ENCODE measurements at places on chromosomes 11 and 22.

GRCh38 chr11:47148903-47149531 lies 27.7 kb downstream of the ARFGAP2 start:
- no peak for DNase-seq

- DNase-seq: peak; percentile 48
Measured at GRCh38 chr11:61532134-61533038, 23.8 kb downstream of the LRRC10B start.

GRCh38 chr22:37407856-37408255 lies 19.4 kb downstream of the ELFN2 start:
- no peak for DNase-seq

DNA sequence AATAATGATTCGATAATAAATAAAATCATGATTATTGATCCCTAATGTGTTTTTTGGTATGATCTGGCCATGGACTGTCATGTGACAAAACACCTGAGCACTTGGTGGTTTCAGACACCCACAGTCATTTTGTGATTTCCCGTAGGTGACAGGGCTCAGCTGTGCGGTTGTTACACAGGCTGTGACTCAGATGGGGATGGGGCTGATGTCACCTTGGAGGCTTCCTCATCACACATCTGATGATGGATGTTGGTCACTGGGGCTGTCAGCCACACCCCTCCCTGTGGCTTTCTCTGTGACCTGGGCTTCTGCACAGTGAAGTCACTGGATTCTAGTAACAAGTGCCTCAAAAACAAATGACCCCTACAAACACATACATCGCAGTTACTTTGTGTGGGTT lies 995.1 kb downstream of the BRD1 start:
- DNase-seq: no peak

GRCh38 chr11:130208241-130209127 lies 48.9 kb downstream of the ST14 start:
- no peak for DNase-seq

DNA sequence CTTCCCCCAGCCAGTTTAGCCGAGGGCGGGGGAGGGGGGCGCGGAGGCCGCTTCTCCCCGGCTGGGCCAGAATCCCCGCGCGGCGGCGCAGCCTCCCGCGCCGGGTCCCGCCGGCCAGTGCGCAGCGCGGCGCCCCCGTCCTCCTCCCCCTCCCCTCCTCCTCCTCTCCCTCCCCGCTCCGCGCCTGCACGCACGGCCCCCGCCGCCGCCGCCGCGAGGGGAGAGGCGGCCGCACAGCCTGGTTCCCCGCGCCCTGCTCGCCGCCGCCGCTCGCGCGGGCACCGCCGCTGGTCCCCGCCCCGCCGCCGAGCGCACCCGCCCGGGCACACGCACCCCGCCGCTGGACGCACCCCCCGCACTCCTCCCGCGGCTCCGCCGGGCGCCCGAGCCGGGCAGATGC lies at the start of gene FLRT1:
Gene FLRT1, plus strand, starts transcription at position 356 of the 400 bp plus-strand sequence. CDS start 80,337 bp downstream, outside the sequence.
- DNase-seq: no peak

DNA sequence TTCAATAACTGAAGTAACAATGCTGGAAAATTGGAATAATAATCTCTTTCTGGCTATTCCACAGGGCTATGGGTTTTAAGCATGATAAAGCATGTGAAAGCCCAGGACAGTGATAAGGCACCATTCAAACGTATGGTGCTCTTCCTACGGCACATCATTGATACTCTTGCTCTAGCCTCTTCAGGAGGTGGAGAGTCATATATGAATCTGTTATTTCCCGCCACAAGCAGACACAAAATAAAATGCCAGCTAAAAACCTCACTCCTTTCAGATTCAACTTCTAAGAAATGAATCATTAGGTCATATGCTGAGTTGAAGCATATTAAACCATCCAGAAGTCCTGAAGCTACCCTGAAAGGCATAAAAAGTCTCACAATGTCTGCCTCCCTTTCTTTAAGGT lies 49.9 kb downstream of the FZD4 start:
- DNase-seq: no peak

- DNase-seq: no peak
Measured at GRCh38 chr11:68938088-68938487, 34.4 kb downstream of the IGHMBP2 start.

DNA sequence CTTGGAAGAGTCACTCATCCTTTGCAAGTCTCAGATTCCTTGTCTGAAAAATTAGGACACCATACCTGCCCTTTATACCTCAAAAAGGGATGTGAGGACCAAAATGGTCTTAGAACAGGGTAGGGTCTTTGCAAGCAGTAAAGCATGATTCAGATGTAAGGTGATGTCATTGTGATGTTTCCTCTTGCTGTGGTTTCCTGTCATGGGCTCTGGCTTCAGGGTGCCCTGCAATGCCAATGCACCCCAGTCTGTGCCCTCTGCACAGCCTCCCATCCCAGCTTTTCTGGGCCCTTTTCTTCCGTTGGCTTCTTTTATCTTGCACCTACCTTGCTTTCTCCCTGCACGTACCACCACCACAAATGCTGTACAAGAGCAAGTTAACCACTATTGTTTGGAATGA lies 87.8 kb upstream of the NNMT start:
- DNase-seq: no peak

DNA sequence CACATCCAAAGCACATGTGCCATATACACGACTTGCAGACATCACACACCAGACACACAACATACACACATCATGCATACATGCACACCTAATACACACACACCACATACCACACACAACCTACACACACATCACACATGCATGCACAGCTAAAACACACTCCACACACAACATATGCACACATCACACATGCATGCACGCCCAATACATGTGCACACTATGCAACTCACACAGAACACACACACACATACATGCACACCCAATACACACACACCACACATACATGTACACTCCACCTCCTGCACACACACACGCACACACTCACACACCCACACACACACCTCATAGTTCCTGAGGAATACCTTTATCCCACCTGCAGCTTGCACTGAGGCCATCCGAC lies 436.0 kb downstream of the MIAT start:
- no peak for DNase-seq

GRCh38 chr11:20729597-20730105 lies 60.3 kb downstream of the NELL1 start:
- DNase-seq: no peak

DNA sequence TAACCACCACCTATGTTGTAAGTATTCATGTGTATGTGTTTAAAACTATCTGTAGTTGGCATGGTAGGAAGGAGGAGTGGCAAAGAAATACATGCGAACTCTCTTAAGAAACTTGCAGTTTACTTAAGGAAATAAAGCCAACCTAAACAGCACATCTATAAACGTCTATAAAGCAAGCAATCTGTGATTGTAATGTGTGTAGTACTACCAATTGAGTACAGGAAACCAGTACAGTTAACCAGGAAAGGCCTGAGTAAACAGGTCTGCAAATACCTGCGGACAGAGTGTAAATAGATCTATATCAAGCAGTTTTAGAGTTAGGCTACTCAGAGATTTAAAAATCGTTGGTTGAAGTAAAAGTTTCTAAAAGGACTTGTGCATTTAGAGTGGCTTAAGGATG lies 59.5 kb upstream of the AMOTL1 start:
- DNase-seq: no peak

DNA sequence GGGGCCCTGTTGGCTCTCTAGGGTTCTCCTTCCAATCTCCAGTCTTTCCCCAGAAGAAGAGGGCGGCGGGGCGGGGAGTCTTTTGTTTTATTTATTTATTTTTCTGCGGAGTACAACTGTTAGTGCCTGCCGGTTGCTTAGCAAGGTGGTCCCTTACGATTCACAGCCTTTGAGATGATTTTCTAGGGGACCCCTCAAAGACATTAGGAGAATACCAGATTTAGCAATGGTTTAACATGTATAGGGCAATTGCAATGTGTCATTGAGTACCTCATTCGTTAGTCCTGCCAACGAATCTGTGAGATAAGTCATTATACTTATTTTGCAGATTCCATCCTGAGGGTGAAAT lies 307 bp upstream of the MRPL16 start:
- no peak for DNase-seq

DNA sequence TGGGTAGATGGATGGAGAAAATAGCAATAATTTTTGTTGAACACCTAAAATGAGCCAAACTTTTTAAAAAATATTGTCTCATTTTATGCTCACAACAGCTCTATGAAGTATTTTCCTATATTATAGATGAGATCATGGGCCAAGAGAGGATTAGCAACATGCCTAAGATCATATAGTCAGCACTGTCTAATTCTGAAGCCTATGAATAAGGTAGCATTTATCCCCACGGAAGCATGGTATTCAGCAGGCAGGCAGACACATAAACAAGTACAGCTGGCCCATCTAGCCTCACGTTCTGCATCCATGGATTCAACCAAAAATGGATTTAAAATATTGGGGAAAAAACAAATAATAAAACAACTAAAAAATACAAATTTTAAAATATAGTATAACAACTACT lies 21.9 kb upstream of the RAB30 start:
- DNase-seq: no peak

- no peak for DNase-seq
Measured at GRCh38 chr11:9577556-9577955, 4.1 kb downstream of the WEE1 start.

- no peak for DNase-seq
Measured at GRCh38 chr11:15794361-15795150, 561.8 kb downstream of the SOX6 start.

DNA sequence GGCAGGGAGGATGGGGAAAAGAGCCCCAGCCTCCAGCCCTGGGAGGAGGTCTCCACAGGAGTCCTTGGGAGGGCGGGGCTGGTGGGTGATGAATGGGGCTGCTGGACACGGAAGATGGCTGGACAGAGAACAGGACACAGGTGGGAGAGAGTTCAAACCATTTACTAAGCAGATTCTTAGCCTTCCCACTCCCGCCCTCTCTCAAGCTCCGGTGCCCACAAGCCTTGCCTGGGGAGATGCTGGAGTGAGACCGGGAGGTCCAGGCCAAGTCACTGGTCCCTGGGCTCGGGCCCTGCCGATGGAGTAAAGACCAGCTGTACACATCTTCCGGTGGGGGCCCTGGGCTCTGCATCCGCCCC lies 1.4 kb downstream of the CLDN5 start:
- DNase-seq: no peak

GRCh38 chr11:44727373-44728287 lies 868 bp downstream of the TSPAN18 start:
- peak; percentile 94 for DNase-seq

DNA sequence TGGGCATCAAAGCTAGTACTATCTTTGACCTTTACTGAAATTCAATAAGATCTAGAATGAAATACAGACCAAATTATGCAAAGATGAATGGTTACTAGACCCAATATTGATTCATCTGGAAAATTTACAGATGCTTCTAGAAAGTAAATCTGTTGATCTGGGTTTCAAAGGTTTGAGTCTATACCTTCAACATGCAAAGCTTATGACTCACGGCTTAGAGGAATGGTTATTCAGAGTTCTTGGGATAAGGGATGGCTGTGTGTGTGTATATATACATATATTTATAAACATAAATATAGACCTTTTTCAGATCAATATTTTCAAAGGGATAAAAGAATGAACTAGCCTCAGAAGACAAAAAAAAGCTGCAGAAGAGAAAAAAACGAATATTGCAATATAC lies 1.3 kb downstream of the SPTY2D1 start:
- DNase-seq: no peak

- no peak for DNase-seq
Measured at GRCh38 chr11:4699697-4700435, 2.2 kb upstream of the OR51E2 start.

DNA sequence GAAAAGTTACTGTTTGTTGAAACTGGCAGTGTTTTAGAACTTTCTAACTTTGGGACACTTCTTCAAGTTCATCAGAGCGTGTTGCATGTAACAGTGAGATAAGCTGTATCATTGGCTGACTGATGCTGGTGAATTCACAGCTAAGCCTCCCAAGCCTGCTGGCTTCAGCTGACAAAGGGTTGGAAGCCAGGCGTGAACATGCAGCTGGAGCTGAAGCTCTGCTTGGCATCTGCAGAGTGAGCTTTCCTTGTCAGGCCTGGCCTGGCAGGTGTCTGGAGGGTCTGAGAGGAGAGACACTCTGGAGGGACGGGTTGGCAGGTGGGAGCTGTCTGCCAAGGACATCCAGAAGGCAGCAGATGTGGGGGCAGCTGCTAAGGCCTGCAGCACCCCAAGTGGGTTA lies 1.5 kb downstream of the AMPD3 start:
- no peak for DNase-seq

- peak; percentile 35 for DNase-seq
Measured at GRCh38 chr22:24180316-24181087, 785 bp upstream of the SUSD2 start.

DNA sequence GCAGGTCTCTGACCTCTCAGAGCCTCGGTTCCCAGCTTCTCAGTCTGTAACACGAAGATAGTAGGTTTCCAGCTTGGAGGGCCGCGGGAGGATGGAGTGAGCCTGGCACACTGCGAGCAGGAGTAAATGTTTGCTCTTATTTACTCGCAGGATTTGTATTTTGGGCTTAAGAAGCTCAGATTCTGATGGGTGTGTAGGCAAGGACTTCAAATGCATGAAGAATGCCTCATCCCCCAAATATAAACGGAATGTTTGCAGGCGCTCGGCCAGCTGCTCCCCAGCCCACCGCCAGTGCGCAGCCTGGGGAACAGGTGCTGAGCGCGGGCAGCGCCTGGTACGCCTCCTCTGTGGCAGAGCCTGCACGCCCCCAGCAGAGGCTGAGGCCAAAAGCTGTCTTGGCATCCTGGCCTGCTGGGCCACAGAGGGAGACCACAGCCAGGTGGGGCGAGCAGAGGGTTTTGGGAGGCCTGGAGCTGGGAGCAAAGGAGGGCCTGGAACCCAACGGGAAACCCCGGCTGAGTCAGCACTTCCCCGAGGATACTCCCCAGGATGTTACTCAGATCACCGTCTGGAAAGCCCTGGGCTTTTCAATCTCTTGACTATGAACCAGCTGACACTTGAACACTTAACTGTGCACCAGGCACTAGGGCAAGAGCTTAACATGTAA lies 9.4 kb downstream of the EHD1 start:
- peak; percentile 45 for DNase-seq

- no peak for DNase-seq
Measured at GRCh38 chr11:35235936-35236666, 97.1 kb downstream of the CD44 start.

DNA sequence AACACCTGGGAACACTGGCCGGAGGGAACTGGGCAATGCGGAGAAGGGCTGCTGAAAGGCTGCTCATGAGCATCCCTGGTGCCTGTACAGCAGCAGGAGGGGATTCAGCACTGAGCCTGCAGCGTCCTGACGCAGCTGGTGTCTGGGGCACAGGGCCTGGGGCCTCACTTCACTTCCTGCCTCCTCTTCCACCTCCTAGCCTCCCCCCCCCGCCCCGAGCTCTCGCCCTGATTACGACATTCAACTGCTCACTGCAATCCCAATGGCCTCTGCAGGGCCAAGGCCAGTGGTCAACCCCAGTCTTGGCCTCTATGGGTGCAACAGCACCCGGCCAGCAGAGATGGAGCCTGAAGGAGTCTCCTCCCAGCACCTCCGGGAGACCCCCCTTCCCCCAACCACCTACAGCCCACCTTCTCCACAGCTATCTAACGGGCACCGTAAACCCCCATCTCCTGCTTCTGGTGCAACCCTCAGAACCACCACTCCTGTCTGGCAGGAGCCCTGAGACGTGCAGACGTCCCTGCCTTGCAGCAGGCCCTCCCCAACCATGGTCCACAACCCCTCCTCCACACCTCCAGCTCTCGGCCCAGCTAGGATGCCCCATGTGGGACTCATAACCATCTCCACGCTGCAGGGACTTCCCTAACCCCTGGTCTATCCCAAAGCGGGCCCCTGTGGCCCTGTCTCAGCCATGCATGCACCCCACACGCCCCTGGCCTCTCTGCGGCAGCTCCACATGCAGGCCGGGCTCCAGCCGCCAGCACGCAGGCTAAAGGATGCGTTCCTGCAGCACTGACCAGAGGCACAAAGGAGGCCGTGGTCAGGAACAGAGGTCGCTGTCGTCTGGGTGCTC lies 38.2 kb downstream of the BRD1 start:
- DNase-seq: peak; percentile 71

Measured in left ventricle myocardium superior (tissue), 1 donor.